Tongue (tissue), 3 donors: ENCODE measurements at places on chromosomes 16 and 17.

- no peak for DNase-seq
Observed at GRCh38 chr16:30187971-30188561, 4.7 kb downstream of the CORO1A start.

DNA sequence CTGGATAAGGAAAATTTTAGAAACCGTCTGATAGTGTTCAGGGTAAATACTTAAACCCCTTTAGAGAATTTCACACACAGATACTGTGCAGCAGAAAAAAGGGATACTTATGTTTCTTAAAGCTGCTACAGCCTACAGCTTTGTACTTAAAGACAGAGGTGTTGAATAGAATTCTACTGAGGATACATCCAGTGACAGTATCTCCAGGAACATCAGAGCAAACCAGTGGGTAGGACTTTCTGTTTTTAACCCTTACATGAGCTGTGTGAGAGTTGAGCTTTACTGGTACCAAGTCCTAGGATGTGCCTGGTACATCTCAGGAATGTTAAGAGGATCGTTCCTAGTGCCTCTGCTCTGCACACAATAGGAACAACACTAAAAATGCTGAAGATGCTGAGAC lies 191.5 kb downstream of the FTO start:
- no peak for DNase-seq

DNA sequence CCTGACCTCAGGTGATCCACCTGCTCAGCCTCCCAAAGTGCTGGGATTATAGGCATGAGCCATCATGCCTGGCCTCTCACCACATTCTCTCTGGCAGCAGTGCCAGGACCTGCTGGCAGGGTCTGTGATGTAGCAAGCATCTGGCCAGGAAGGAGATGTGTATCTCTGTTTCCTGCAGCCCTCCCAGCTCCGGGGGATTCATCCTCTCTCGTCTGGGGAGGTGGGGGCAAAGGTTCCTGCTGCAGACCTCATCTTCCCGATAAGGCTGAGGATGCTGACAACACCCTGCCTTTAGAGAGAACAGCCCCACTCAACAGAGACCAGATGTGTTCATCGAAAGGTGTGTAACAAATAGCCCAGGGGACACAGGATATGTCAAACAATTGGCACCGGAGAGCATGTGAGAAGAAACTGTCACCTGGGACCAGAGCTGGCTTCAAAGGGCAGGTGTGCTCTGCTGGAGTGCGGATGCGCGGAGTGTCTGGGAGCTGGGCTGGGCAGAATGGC lies 54.8 kb upstream of the SEC14L1 start:
- DNase-seq: no peak

GRCh38 chr17:30274887-30275286 lies 16.9 kb downstream of the BLMH start:
- DNase-seq: no peak

GRCh38 chr17:15441315-15441714 lies 26.1 kb downstream of the CDRT4 start:
- DNase-seq: no peak

- DNase-seq: no peak
Observed at GRCh38 chr16:86244936-86245335, 265.4 kb upstream of the FOXF1 start.

- no peak for DNase-seq
Observed at GRCh38 chr17:35283767-35284166, 40.9 kb downstream of the SLFN5 start.

DNA sequence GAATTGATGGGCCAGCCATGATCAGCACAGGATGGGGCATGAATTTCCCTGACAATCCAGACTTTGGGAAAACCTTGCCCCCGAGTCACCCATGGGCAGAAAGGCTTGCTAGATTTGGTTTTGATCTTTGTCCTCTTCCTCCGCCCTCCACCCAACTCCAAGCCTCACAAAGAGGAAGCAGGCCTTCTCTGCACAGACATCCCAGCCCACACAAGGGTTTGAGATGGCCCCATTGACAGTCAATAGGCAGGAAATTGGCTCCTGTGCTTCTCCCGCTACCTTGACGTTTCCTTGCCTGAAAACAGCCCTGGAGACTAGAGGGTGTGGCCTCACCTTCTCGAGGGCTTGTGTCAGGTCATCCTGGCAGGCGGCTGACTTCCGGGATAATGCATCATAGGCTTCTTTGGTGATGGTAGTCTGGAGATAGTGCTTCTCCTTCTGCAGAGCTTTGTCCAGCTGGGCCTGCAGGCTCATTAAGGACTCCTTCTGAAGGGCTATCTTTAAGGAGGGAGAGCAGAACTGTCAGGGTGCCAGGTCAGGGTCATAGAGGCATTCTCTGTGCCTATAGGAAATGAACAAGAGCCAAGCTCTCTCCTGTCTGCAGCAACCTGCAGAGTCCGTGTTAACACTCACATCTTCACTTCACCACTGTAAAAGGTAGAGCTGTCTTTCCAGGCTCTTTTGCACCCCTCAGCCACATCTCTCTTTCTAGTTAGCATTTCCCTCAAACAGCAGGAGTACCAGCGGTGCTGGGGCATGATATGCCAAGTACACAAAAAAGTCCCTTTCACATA lies 32.2 kb downstream of the DHX38 start:
- DNase-seq: no peak

DNA sequence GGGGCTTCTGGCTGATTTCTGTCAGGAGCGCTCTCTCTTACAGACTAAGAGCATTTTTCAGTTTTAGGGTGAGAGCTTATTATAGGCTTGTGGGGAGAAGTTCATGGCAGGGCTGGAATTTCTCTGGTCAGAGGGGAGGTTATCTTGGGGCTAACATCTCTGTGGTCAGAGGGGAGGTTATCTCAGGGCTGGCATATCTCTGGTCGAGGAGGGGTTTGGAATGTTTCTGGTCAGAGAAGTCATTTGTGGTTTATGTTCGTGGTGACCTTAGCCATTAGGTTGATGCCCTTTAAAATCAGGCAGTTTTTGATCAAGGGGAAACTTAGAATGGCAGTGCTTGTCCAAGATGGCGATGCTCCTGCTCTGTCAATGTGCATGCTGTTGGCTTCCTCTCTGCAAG lies 10.8 kb upstream of the USP31 start:
- DNase-seq: no peak

- peak; percentile 3 for DNase-seq
Observed at GRCh38 chr17:30472238-30472890, 4.8 kb upstream of the GOSR1 start.

GRCh38 chr16:83328936-83329335 lies 478.8 kb upstream of the HSBP1 start:
- DNase-seq: no peak

GRCh38 chr17:82045936-82046484 lies 5.6 kb downstream of the RFNG start:
- no peak for DNase-seq

DNA sequence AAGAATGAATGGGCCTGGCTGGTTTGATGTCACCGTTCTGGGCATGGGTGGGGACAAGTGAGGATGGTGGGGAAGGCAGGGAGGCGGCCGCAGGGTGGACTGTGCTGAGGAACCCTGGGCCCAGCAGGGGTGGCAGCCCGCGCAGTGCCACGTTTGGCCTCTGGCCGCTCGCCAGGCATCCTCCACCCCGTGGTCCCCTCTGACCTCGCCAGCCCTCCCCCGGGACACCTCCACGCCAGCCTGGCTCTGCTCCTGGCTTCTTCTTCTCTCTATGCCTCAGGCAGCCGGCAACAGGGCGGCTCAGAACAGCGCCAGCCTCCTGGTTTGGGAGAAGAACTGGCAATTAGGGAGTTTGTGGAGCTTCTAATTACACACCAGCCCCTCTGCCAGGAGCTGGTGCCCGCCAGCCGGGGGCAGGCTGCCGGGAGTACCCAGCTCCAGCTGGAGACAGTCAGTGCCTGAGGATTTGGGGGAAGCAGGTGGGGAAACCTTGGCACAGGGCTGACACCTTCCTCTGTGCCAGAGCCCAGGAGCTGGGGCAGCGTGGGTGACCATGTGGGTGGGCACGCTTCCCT lies 6.5 kb upstream of the SERPINF1 start:
- DNase-seq: peak; percentile 88

DNA sequence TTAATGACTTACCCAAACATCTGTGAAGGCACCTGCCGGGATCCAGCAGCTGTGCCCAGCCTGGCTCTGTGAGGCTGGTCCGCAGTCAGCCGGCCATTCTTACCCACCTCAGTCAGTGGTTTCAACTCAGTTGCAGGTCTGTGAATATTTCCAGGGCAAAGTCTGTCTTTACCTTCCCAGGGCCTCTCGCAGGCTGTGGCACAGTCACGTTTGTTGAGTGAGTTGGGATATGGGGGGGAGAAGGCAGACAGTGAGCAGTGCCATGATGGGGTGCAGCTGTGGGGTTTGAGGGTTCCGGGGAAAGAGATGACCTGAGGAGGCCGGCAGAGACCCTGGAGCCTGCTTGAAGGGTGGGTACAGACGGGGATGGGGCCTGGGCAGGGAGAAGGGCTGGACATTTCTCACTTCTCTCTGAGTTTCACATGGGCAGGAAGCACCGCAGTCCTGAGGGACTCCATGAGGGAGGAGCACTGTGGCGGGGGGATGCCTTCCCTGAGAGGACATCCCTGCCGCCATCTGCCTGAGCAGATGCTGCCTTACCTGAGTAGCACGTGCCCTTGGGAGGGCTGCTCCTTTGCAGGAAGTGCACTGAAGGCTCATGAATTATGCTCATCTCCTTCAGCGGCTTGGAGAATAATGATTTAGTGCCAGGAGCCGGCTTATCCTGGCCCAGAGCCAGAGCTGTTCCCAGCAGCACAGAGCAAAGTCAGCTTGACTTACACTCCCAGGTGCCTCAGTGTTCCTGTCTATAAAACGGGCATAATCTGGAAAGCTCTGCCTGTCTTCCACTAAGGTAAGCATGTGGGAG lies 48.1 kb downstream of the KSR1 start:
- DNase-seq: no peak

DNA sequence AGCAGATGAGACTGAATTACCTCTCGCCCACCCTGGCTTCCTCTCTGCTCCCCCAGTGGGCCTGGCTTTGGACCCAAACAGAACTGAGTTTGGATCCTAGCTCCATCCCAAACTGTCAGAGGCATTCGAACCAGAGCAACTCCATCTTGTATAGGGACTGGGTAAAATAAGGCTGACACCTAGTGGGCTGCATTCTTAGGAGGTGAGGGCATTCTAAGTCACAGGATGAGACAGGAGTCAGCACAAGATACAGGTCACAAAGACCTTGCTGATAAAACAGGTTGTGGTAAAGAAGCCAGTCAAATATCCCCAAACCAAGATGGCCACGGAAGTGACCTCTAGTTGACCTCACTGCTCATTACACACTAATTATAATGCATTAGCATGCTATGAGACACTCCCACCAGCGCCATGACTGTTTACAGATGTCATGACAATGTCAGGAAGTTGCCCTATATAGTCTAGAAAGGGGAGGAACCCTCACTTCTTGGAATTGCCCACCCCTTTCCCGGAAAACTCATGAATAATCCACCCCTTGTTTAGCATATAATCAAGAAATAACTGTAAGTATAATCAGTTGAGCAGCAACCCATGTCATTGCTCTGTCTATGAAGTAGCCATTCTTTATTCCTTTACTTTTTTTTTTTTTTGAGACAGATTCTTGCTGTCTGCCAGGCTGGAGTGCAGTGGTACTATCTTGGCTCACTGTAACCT lies 44.4 kb downstream of the LYRM1 start:
- DNase-seq: no peak

GRCh38 chr17:15406081-15406480 lies 61.3 kb downstream of the CDRT4 start:
- no peak for DNase-seq

DNA sequence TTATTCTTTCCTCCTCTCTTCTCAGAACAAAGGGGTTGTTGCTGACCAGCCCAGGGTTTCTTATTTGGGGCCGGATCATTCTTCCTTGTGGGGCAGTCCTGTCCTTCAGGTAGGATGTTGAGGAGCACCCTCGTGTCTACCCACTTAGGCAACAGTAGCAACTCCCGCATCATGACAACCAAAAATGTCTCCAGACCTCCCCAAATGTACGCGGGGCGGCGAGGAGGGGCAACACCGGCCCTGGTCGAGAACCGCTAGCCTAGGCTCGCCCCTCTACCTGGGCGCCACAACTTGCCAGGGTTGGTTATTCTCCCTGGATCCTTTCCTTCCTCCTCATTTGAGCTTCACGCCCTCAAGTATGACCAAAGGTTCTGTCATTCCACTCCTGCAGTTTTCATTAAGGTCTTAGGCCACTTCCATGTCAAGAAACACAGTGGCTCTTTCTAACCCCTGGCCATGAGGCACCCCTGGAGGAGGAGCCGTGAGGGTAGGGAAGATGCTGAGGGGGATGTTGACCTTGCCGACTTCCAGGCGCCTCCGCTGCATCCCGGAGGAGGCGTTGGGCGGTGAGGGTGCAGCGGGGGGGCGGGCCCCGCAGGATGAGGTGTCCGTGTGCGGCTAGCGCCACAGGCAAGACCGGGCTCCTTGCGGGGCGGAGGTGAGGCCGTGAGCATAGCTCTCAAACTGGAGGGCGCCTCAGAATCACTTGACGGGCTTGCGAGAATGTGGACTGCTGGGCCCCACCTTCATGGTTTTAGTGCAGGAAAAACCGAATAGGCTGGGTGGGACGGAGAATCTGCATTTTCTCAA lies 712 bp upstream of the SPECC1 start:
- peak; percentile 11 for DNase-seq

DNA sequence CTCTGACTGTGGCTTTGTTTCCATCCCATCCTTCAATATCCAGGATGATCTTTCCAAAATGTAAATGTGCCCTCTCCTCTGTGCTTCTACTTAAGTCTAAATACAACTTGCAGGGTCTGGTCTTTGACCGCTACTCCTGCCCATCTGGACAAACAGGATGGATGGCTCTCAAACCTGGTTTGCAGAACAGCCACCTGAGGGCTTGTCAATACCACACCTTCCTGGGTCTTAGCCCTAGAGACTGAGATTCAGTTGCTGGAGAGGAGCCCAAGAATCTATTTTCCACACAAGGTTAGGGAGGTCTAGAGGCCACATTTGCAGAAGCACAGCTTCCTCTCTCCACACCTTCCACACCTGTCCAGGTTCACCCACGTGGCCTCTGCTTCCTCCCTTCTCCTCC lies 1.9 kb upstream of the GRB7 start:
- DNase-seq: no peak

DNA sequence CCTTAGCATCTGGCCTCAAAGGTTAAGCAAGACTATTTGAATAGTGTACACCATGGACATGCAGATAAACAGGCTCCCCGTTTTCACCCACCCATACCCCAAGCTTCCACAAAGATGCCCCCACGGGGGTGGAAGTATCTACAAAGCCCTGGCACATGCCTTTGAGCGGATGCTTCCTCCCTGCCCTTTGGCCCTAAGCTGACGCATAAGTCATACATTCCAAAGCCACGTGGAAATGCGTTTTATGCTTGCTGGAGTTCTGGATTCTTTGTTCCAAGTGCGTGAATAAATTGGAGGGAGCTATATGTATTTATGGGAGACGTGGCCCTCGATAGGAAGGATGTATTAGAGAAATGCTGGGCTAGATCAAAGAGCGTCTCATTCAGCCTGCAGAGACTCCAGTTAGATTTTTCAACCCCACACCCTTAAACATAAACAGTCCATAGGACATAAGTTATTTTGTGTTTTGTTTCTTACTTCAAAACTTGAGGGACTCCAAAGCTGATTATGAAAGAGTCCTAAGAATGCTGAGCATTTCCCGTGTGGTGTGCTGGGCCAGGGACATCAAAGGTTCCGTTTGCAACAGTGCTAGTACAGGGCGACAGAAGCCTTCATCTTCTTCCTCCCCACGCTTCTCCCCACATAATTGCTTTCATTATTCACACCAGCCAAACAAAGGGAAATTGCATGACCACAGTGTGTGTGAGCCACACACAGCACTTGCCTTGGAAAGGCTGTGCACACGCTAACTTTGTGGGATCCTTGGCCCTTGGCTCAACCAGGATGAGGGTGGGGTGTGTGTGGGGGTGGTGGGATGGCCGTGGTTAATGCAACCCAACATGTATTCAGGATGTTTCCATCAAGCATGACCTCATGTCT lies 73.6 kb downstream of the WIPI1 start:
- DNase-seq: no peak

GRCh38 chr17:39208136-39208535 lies 8.1 kb downstream of the RPL19 start:
- no peak for DNase-seq
